Effector memory CD4-positive, alpha-beta T cell (primary cell): ENCODE measurements at places on chromosomes 3 and 15.

DNA sequence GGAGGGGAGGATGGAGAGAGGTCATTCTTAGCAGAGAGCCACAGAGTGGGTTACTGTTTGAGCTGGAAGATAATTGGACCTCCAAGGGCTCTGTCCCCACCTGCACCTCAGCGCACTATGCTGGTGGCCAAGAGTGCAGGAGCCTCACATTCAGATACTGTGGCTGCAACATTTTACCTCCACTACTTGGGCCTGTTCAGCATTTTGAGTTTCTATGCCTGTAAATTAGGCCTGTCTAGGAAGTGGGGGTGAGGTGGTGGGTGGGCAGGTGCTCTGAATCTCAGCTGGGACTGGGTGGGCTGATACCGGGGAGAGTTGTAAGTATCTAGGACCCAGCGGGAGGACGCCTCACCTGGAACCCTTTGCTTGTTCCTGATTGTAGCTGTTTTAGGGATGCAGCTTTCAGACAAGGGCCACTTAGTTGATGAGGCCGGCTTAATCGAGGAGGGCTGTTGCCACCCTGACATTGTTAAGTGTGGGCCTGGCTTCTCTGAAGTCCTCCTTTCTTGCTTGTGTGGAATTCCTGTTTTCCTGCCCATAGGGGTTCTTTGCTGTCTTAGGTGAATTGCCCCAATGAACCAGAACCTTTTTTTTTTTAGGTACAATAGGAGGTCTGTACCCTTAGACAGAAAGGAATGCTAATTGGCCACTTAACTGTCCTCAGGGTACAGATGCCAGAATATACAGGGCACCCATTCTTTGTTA, 83.8 kb downstream of the SMAD3 start:
- H3K36me3 ChIP-seq = peaks cover 4% of the 10 kb centered on the region
- H3K4me3 ChIP-seq = no peak overlapping the region
- peak overlapping the region; percentile 12 for H3K27ac ChIP-seq
- peaks cover 65% of the 10 kb centered on the region for H3K4me1 ChIP-seq

DNA sequence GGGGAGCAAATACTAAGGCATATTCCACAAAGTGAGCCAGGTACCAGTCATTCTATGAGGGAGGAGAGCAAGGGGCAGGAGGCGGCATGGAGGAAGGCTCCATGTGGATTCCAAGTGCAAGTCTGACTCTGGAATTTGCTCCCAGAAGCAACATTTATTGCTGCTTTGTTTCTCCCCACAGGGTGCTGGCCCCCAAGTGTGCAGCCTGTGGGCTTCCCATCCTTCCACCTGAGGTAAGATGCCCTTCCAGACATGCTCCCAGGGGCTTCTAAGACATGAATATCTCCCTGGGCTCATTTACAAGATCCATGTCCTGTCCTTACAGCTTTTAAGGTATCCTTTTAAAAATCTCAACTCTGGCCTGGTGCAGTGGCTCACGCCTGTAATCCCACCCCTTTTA, 15.9 kb upstream of the SACM1L start:
- no peaks in the 10 kb centered on the region for H3K27me3 ChIP-seq
- H3K36me3 ChIP-seq = peaks cover 14% of the 10 kb centered on the region
- no peak overlapping the region for H3K4me3 ChIP-seq
- DNase-seq = no peak

- H3K4me3 ChIP-seq = no peak overlapping the region
- no peak overlapping the region for H3K27ac ChIP-seq
- no peaks in the 10 kb centered on the region for H3K4me1 ChIP-seq
- H3K36me3 ChIP-seq = no peaks in the 10 kb centered on the region
- no peaks in the 10 kb centered on the region for H3K27me3 ChIP-seq
Observed at GRCh38 chr15:57792724-57793449, 86.4 kb downstream of the POLR2M start.

GRCh38 chr15:47541562-47541961, 175.7 kb upstream of the SEMA6D start:
- no peaks in the 10 kb centered on the region for H3K4me1 ChIP-seq
- H3K36me3 ChIP-seq = no peaks in the 10 kb centered on the region
- no peaks in the 10 kb centered on the region for H3K27me3 ChIP-seq
- H3K27ac ChIP-seq = no peak overlapping the region
- DNase-seq = no peak
- no peak overlapping the region for H3K4me3 ChIP-seq

DNA sequence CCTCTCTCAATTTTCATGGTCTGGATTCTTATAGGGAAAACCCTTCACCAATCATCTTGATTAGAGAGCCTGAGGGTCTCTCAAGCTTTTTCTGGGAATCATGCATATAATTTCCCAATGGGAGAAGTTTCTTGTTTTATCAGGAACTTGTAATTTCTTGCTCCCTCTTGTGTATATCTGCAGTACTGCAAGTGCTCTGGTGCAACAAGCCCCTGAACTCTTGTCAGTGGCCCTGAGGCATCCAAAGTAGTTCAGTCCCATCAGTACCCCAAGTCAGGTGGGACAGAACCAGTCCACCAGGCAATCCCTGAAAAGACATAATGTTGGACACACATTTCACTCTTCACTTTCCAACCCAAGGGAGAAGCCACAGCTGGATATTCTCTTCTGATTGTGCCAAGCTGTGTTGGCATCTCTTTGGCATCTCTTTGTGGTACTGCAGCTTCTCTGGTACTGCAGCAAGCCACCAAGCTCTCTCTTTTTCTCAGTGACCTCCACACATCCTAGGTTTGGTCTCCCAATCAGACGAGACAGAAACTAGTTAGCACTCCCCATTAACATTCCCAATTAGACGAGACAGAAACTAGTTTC, 214.5 kb downstream of the ZIC4 start:
- H3K27me3 ChIP-seq = no peaks in the 10 kb centered on the region
- no peak overlapping the region for H3K27ac ChIP-seq
- no peaks in the 10 kb centered on the region for H3K4me1 ChIP-seq
- no peak for DNase-seq
- H3K36me3 ChIP-seq = no peaks in the 10 kb centered on the region

- no peak overlapping the region for H3K4me3 ChIP-seq
- no peaks in the 10 kb centered on the region for H3K4me1 ChIP-seq
- peaks cover 6% of the 10 kb centered on the region for H3K27me3 ChIP-seq
- no peak for DNase-seq
- no peak overlapping the region for H3K27ac ChIP-seq
Observed at GRCh38 chr3:186151077-186151971, 42.4 kb upstream of the ETV5 start.

DNA sequence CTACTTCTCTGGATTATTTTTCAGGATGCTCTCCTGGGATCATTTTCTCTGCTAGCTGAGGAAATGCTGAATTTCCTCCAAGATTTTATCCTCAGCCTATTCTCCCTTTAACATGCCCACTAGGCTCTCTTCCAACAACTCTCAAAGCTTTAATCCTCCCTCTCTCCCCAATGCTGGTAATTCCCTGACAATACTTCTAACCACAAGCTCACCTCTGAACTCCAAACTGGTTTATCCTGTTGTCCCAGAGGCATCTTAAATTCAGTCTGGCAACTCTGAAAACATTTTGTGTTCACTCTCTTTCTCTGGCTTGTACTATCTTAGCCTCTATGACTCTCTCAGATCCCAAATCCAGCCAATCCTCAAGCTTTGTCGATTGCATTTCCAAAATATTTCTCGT, 490.3 kb downstream of the MECOM start:
- no peak for DNase-seq
- no peak overlapping the region for H3K27ac ChIP-seq
- H3K27me3 ChIP-seq = no peaks in the 10 kb centered on the region
- no peaks in the 10 kb centered on the region for H3K4me1 ChIP-seq
- H3K4me3 ChIP-seq = no peak overlapping the region
- no peaks in the 10 kb centered on the region for H3K36me3 ChIP-seq

DNA sequence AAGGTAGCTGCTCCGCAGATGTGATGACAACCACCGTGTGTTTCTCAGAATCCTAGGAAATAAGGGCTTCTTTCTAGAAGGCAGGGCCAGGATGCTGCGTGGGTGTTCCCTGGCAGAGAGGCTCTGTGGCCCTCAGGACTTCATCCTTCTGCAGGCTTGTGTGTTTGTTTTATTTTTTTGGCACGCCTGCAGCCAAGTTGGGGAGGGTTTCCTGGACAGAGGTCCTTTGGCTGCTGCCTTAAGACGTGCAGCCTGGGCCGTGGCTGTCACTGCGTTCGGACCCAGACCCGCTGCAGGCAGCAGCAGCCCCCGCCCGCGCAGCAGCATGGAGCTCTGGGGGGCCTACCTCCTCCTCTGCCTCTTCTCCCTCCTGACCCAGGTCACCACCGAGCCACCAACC, at the start of gene CLEC3B:
Gene CLEC3B, plus strand, starts transcription at position 266 of the 400 bp plus-strand sequence. Its CDS starts 60 bp downstream, at position 326.
- H3K27ac ChIP-seq = no peak within 1 kb of the TSS
- DNase-seq = no peak
- no peak within 1 kb of the TSS for H3K4me3 ChIP-seq
- no peaks in the 10 kb centered on the region for H3K27me3 ChIP-seq
- H3K36me3 ChIP-seq = no peaks in the 10 kb centered on the region

- no peak overlapping the region for H3K4me3 ChIP-seq
- peak overlapping the region; percentile 46 for H3K27ac ChIP-seq
- peaks cover 37% of the 10 kb centered on the region for H3K4me1 ChIP-seq
- peaks cover 64% of the 10 kb centered on the region for H3K36me3 ChIP-seq
- DNase-seq = no peak
Observed at GRCh38 chr15:92889390-92890107, 10.6 kb upstream of the CHD2 start.

DNA sequence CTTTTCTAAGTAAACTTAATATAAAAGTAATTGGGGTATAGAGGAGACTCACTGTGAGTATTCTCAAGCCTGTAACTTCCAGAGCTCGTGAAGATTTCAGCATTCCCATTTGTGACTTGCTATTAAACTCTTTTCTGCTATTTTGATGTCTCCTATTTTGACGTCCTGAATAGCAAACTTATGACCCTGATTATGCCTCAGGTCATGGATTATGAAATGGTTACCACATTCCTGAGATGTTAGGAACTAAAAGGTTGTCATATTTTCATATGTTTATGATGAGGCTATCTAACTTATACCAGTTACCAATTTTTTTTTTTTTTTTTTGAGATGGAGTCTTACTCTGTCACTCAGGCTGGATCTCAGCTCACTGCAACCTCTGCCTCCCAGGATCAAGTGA, 105.5 kb downstream of the ATG7 start:
- no peaks in the 10 kb centered on the region for H3K27me3 ChIP-seq
- no peaks in the 10 kb centered on the region for H3K4me1 ChIP-seq
- H3K36me3 ChIP-seq = no peaks in the 10 kb centered on the region
- H3K27ac ChIP-seq = no peak overlapping the region
- no peak for DNase-seq

- no peak for DNase-seq
- no peak overlapping the region for H3K4me3 ChIP-seq
- H3K27me3 ChIP-seq = no peaks in the 10 kb centered on the region
Observed at GRCh38 chr3:229183-229661, 32.7 kb downstream of the CHL1 start.

GRCh38 chr15:27842526-27842925, 256.6 kb downstream of the OCA2 start:
- H3K36me3 ChIP-seq = no peaks in the 10 kb centered on the region
- H3K4me3 ChIP-seq = no peak overlapping the region
- H3K4me1 ChIP-seq = no peaks in the 10 kb centered on the region
- H3K27ac ChIP-seq = no peak overlapping the region
- DNase-seq = no peak

GRCh38 chr3:108089579-108089978, 1.3 kb downstream of the CD47 start:
- H3K27ac ChIP-seq = peak overlapping the region; percentile 96
- no peak for DNase-seq
- no peaks in the 10 kb centered on the region for H3K27me3 ChIP-seq

GRCh38 chr3:61903074-61903473, 341.7 kb downstream of the PTPRG start:
- no peaks in the 10 kb centered on the region for H3K27me3 ChIP-seq
- no peak for DNase-seq
- H3K36me3 ChIP-seq = no peaks in the 10 kb centered on the region
- H3K27ac ChIP-seq = no peak overlapping the region
- no peaks in the 10 kb centered on the region for H3K4me1 ChIP-seq

DNA sequence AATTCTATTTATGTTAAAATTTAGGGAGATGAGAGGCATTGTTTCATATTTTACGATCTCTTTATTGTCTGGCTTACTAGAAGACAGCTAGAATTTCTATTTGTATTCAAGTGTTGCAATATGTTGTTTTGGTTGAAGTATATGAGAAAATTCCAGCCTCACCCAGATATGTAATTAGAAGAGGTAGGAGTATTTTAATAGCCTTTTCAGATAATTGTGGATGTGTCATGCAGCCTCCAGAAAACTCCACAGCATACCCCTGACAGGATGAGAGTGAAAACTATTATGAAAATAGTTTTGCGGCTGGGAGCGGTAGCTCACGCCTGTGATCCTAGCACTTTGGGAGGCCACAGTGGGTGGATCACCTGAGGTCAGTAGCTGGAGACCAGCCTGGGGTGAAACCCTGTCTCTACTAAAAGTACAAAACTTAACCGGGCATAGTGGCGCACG, 21.5 kb upstream of the USP3 start:
- H3K4me1 ChIP-seq = peaks cover 76% of the 10 kb centered on the region
- no peaks in the 10 kb centered on the region for H3K36me3 ChIP-seq
- H3K27ac ChIP-seq = peak overlapping the region; percentile 68
- H3K27me3 ChIP-seq = no peaks in the 10 kb centered on the region

DNA sequence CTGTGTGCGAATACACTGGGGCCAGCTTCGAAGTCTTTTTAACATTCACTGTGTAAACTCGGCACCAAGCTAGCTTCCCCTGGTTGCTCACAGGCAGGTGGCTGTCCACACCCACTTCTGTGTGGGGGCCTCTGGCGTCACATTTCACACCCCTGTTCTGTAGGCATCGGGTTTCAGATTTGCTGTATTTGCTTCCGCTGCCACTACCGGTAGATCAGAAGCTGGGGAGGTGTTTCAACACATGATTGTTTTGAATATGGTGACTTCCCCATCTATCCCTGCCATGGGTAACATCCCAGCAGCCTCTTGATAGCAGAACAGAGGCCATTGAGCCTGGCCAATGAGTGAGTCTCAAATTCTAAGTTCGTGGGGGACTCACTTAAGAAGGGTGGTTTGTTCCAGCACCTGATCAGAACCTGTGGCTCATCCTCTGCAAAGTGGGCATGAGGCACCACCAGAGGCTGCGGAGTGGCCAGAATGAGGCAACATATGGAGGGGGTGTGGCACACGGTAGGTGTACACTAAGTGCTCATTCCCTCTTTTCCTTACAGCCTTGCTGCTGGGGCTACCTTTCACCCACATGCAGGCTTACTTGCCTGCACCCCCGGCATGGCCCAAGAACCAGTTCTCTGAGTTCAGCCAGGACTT, 61.5 kb downstream of the IQSEC1 start:
- peaks cover 96% of the 10 kb centered on the region for H3K4me1 ChIP-seq
- no peaks in the 10 kb centered on the region for H3K36me3 ChIP-seq
- no peaks in the 10 kb centered on the region for H3K27me3 ChIP-seq
- peak overlapping the region; percentile 95 for H3K27ac ChIP-seq
- no peak overlapping the region for H3K4me3 ChIP-seq

DNA sequence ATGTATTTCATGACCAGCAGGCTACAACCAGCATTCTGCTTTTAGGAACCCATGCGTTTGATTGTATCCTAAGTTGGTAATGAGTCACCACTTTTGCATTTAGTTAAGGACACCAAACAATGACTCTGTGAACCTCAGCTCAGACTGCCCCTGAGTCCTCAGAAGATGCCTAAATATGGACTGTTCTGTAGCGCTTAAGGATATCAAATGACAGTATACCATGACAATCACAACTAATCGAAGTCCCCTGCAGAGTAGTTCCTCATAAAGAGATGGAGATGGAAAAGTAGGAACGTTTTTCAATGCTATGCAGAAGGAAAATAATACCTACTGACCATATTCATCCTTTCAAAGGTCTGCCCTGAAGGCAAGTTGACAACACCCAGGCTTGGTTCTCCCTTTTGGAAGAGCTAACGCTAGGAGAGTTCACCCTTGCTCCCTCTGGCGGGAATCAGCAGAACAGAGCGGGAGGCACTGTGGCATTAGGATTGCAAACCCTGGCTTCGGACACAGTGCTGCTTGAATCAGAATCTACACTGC, 508.6 kb downstream of the FHIT start:
- no peaks in the 10 kb centered on the region for H3K27me3 ChIP-seq
- no peak overlapping the region for H3K4me3 ChIP-seq
- H3K27ac ChIP-seq = no peak overlapping the region
- no peaks in the 10 kb centered on the region for H3K36me3 ChIP-seq
